ENCODE measurements at places on chromosomes 6 and 20.
A peak's percentile ranks its signal among the peaks of the same experiment; 100 is the strongest.

- no peak for DNase-seq
Observed at GRCh38 chr6:114342086-114342825, 567 bp downstream of the HS3ST5 start.

DNA sequence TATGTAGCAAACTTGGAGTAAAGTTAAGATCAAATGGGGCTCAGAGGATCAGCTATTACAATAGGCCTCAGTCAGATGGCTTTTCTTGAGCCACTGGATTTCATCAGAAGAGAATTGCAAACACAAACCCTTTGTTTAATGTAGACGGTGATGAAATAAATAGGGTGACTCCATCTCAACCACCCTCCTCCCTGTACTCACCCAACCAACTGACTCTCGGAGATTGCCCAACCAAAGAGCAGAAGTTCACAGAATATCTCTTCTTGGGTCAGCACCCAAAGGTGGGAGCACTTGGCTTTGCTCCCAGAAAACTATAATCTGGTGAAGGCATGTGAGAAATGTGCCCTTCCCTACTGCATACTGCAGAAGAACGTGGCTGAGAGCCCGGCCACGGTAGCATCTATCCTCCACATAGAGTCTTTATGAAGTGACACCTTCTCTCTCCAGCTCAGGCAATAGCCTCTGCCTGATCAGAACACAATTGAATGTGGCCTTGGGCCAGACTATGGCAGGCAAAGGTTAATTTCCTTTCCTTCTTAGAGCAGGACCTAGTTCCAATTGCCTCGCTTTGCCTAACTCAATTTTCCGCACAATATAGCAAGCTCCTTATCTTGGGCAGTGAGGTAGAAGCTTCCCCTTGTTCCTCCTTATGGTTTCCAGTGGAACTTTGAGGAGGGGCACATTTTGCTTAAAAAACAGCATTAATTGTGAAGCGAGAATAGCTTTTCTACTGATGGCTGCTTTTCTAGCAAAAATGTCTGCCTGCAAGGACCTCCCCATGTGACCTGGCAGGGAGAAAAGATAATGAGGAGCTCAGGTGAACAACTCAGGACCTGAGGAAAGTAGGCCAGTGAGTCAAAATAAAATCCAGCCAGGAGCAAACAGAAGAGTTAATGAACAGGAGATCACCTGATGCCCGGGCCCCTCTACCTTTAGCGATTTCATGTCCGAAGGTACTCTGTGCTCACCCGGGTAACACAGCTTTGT lies 79.4 kb downstream of the GFOD1 start:
- no peak for DNase-seq

GRCh38 chr6:139060332-139060731 lies 31.8 kb downstream of the ABRACL start:
- no peak for DNase-seq

DNA sequence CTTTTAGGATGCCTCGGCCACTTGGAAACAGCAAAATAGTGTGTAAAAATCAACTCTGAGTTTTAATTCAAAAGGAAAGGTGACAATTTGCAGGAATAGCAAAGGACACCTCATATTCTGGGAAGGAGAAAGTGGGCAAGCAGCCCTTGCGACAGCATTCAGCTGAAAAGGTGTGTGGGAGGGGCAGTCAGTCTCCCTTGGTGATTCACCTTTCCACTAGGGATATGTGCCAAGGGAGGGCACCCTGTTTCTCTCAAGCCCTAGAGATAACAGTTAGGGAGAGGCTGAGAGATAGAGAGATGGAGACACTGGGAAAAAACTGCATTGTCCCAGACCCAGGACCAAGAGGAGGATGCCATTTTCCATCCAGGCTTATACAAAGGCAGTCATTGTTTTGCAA lies 228.1 kb downstream of the EPM2A start:
- DNase-seq = no peak

DNA sequence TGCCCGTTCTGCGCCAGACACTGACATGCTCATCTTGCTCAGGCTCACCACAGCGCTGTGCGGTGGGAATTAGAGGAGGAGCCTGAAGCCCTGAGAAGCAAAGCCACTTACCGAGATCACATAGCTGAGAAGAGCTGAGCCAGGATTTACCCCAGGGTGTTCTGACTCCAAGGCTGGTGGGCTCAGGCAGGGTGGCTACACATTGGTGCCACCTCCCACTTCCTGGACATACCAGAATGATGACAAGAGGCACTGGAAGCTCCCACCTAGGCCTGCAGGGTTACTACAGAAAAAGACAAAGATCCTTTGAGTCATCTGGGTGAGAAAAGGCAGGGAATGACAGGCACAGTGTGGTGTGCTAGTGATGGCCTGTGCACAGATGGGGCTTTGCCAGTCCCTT lies 24.4 kb upstream of the FKBP1A start:
- DNase-seq = no peak

DNA sequence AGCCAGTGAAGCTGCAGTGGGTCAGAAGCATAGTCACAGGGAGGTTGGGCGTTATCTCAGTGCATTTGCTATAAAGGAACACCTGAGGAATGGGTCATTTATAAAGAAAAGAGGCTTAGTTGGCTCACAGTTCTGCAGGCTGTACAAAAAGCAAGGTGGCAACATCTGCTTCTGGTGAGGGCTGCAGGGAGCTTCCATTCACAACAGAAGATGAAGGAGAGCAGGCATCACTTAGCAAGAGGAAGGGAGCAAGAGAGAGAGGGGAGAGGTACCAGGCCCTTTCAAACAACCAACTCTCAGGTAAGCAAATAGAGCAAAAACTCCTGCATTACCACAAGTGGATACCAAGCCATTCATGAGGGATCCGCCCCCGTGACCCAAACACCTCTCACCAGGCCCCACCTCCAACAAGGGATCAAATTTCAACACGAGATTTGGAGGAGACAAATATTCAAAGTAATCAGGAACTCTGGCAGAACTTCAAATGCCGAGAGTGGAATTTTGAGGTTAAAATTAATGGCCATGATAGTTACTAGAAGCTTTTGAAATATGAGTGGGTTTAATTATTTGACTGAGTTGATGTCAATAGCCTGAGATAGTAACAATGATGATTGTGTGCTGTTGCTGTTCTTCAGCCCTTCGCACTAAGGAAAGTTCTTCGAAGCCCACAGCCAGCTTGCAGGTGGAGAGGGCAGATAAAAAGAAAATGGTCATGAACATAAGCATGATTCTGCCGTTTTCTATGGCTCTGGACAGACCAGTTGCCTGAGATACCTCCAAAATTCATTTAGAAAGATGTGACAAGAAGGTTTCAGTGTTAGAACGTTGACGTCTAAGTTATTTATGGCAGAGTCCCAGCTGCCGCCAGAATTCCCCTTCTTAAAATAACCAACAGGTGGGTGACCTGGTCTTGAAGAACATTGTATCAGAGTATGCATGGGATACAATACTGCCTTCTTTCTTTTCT lies 55.3 kb upstream of the ADTRP start:
- no peak for DNase-seq

DNA sequence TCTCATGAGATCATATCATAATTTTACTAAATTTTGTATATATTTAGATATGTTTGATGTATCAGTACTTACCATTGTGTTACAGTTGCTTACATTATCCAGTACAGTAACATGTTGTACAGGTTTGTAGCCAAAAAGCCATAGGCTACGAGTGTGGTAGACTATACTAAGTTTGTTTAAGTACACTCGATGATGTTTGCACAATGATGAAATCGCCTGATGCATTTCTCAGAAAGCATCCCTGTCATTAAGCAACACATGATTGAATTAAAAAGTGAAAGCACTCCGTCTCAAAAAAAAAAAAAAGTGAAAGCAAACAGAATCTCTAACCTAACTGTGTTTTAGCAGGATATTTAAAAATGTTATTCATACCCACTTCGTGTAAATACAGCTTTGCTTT lies 104.9 kb upstream of the TFAP2D start:
- DNase-seq = no peak

DNA sequence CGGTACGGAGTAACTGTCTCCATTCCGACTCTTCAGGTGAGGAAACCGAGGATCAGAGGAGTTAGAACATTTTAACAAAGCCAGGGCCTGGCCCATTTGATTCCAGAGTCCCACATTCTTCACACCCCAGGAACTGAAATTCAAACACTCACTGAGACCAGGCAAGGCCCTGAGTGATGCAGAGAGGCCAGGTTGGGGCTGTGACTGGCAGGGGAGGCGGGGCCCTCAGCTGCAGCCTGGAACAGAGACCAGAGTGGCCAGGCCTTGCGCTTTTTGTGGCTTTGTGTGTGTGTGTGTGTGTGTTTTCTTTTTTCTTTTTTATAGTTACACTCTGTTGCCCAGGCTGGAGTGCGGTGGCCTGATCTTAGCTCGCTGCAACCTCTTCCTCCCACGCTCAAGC lies 57.2 kb downstream of the BCAS4 start:
- DNase-seq = no peak

GRCh38 chr6:21591446-21591845 lies 2.1 kb upstream of the SOX4 start:
- no peak for DNase-seq

DNA sequence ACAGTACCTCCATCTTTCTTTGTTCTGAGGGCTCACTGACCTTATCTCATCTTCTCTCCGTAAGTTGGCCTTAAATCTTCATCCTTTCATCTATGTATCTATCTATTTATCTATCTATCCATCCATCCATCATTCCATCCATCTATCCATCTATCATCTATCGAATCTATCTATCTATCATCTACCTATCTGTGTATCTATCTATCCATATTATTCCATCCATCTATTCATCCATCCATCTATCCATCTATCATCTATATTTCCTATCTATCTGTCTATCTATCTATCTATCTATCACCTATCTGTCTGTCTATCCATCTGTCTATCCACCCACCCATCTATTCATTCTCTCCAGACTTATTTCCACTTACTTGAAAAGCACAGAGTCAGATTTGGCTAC lies 147.3 kb upstream of the PMEPA1 start:
- no peak for DNase-seq

GRCh38 chr6:22025468-22026163 lies 271.2 kb downstream of the PRL start:
- no peak for DNase-seq

- DNase-seq = no peak
Observed at GRCh38 chr6:167565884-167566599, 241.2 kb downstream of the TTLL2 start.

DNA sequence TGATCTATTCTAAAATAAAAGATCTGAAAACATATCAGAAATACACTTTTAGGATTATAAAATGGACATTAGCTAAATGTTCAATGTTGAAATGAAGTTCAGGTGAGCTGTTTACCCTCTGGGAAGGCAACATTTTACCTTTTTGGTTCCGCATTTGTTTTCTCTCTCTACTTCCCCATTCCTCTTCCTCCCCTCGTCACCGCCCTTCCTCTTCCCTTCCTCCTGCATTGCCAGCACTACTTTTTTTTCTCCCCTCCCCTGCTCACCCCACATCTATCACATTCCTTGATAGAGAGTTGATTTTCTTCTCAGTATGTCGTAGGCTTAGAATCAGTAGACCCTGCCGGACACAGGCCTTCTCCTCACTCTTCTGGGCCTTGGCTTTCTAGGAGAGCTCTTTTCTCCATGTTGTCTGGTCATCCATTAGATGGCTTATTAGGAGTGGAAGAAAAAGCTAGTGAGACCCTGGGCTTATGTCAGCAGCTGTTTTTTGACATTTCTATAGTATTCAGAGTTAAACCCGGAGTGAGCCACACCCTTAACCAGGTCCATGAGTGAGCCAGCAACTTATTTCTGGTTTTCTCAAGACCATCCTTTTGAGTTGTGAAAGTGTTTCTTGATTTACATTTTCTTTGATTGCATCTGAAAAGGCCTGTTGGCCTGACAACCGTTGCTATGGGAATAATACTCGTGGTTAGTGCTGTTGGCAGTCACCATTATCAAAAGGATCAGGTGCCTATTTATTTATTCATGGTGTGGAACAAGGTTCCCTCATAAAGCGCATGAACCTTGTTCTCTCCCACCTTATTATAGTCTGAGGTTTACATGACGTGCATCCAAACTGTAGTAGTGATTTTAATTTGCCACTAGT lies 90.9 kb downstream of the DTD1 start:
- DNase-seq = no peak

DNA sequence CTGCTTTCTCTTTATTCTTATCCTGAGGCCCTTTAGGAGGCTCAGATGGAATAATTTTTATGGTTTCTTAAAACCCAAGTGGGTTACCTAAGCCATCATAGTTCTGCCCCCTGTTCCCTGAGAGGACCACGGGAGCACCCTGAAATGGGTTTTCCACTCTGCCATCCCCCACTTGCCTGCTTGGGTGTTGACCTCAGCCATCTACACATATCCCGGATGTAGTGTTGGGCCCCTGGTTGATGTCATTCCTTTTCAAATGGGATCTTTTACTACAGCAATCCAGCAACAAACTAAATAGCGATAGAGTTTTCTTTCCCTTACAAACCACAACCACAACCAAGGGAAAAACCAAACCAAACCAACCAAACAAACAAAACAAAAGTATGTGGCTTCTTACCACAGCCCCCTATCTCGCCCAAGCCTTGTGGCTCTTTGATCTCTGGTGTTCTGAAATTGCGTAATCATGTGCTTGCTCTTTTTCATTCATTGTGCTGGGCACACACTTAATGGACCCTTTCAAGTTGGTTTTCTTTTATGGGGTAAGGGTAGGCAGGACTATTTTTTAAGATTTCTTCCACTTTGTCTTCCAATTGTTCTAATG lies 154.9 kb downstream of the ESR1 start:
- no peak for DNase-seq

- no peak for DNase-seq
Observed at GRCh38 chr6:20266851-20267608, 54.8 kb upstream of the MBOAT1 start.

GRCh38 chr20:8815208-8815607 lies 253.7 kb upstream of the PLCB4 start:
- DNase-seq = no peak

GRCh38 chr6:87968435-87969278 lies 79.0 kb upstream of the SPACA1 start:
- DNase-seq = no peak

- no peak for DNase-seq
Observed at GRCh38 chr20:1872459-1873097, 22.6 kb upstream of the SIRPA start.

GRCh38 chr6:149834513-149835481 lies 29.4 kb downstream of the LRP11 start:
- DNase-seq = peak; percentile 48

DNA sequence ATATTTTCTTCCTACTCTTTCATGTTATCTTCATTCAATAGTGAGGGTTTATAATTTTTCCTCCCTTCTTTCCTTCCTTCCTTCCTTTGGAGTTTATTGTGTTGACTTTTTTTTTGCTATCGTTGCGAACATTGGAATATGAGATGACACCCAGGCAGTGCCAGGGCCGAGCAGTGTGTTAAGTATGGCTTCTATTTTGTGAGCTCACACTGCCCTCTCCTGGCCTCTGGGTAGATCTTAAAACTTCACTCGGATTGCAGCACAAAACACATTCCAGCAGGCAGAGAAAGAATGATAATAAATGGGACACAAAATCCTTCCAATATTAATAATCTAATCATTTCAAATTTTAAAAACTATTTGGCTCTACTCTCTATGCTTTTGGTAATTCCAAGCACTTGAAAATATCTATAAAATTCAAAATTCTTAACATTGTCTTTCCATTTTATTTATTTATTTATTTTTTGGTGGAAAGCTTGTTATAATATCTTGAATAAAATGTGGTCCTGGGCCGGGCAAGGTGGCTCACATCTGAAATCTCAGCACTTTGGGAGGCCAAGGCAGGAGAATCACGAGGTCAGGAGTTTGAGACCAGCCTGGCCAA lies 147.4 kb upstream of the OLIG3 start:
- DNase-seq = peak; percentile 14

Measured in stimulated activated CD4-positive, alpha-beta T cell treated with anti-CD3 and anti-CD28 coated beads, Interleukin-15, amount 100 ng/mL, for 1 hour (primary cell).